ENCODE measurements at places on chromosomes 2 and 18.

GRCh38 chr2:177772529-177772928, 300.0 kb downstream of the PDE11A start:
- DNase-seq, result no peak

GRCh38 chr18:79504034-79504433, 108.3 kb downstream of the NFATC1 start:
- DNase-seq, result no peak

GRCh38 chr2:241218131-241219029, 29.9 kb downstream of the ANO7 start:
- DNase-seq, result peak; percentile 85

DNA sequence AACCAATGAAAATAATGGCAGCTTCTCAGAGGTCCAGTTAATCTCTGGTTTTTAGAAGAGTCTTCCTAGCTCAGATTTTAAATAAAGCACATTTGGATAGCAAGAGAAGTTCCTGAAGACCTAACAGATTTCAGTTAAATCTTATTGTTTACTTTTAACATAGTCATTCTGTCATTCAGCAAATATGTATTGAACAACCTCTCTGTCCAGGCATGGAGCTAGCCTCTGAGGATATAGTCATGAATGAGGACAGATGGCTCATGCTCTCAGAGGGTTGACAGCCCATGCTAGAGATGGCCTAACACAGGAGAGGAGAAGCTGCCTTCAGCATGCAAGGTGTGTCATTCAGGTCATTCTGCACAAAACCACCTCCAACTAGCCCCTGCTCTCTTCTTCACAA, 6.2 kb downstream of the CCBE1 start:
- no peak for DNase-seq

DNA sequence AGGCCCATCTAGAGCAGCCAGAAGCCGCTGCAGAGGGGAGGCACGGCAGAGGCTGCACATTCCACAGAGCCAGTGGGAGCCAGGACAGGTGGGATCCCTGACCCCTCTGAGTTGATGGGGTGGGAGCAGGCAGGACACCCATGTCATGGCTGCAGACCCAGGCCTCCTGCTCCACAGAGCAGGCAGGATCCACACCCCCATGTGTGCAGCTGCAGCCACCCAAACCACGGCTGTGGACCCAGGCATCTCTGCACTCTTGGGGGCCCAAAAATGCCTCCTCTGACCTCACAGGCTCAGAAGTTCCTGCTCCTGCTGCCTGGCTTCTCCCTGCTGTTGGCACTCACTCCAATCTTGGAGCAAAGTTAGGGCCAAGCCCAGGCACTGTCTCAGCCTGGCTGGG, 112.3 kb upstream of the TMEM18 start:
- DNase-seq, result no peak

- no peak for DNase-seq
Measured at GRCh38 chr18:36843784-36844183, 14.9 kb downstream of the KIAA1328 start.

GRCh38 chr2:159029936-159030335, 61.5 kb downstream of the TANC1 start:
- no peak for DNase-seq

DNA sequence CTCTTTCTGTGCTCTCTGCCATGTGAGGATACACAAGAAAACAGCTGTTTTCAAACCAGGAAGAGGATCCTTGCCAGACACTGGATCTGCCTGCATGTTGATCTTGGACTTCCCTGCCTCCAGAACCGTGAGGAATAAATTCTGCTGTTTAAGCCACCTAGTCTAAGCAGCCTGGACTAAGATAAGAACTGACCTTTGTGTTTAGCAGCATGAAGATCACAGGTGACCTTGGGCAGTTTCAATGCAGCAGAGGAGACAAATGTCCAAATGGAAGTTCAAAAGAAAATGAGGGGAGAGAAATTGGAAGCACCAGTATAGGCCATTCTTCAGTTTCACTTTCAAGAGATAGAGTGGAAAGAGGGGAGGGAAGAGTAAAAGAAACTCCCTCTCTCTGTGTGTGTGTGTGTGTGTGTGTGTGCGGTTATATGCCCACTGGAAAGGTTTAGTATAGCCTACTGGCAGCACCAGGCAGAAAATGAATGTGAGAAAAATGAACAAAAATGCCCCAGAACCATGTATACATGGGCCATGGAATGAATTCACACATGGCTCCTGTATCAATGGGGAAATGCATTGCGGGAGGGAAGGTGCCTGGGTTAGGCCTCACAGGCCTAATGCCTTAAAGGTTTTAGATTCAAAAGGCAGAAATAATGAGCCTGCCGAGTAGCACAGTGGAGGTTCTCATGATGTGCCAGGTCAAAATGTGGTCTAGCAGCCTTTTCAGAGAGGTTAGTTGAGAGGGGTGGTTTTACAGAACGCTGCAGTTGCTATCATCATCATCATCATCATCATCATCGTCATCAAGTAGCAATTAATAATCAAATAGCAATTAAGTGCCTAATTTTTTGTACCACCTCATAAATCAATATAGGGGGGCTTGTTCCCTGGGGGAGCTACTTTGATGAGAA, 1.1 kb upstream of the CERS6 start:
- no peak for DNase-seq

DNA sequence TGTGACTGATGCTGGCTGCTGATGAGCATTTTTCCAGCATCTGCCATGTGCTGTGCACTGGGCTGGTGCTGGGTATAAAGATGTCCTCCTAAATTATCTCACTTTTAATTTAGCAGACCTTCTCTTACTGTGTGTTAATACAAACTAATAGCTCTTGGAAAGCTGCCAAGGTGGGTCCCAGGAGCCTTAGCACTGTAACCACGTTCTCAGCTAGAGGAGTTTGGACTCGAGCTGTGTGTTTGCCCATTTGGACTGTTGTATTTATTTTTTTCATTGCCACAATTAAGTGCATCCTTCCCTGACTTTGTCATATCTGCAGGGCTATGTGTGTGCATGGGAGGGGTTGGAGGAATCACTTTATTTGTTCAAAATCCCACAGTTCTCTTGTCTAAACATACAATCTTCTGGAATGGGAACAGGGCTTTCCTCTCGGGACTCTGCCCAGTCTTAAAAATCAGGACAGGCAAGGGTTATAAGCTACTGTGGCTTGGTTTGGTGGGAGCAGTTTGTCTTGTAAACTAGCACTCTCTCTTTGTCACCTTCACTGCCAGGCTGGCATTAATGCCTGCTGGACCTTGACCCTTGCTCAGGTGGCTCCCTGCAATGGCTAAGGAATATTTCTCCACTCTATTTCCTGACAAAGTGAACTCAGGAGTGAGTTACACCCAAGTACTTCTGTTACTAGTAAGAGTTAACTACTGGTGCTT, 129.7 kb upstream of the MGAT5 start:
- no peak for DNase-seq

DNA sequence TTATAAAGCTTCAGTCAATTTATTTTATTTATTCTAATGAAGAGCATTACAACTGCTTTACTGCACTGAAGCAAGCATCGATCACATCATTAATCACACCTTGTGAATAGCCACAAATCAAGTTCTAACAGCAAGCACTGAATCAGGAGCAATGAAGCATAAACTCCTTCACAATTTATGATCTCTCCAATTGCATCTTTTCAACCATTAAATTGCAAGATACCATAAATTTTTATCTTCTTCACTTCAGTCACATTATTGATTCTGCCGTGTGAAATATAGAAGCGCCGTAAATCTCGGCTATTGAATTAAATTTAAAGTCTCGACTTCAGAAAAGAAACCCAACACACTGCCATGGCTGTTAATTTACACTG, 298.7 kb downstream of the CDCA7 start:
- no peak for DNase-seq

- DNase-seq, result no peak
Measured at GRCh38 chr2:30860003-30860725, 52.9 kb upstream of the CAPN13 start.

GRCh38 chr18:37299471-37300304, 265.9 kb downstream of the CELF4 start:
- DNase-seq, result peak; percentile 63

DNA sequence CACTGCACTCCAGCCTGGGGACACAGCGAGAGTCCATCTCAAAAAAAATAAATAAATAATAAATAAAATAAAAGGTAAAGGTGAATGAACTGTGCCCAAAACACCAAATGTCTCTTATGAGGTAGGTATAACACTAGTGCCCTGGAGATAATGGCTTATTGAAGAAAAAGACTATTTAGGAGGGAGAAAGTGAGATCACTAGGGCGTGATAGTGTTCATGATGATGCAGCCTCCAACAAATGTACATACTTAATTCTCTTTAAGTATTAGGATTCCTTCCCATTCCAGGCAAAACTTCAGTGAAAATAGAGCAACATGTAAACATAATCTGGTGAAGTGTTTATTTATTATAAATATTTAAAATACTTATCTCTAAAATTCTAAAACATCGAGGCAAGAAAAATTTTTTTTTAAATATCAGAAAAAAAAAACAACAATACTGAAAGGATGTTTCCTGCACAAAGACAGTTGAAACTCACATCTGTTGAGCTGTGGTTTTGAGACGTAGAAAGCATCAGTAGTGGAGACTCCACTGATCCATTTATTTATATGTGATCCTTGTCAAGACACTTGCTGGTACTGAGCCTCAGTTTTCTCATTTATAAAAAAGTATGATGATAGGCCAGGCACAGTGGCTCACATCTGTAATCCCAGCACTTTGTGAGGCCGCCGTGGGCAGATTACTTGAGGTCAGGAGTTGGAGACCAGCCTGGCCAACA, 183.3 kb downstream of the LRP1B start:
- DNase-seq, result no peak

DNA sequence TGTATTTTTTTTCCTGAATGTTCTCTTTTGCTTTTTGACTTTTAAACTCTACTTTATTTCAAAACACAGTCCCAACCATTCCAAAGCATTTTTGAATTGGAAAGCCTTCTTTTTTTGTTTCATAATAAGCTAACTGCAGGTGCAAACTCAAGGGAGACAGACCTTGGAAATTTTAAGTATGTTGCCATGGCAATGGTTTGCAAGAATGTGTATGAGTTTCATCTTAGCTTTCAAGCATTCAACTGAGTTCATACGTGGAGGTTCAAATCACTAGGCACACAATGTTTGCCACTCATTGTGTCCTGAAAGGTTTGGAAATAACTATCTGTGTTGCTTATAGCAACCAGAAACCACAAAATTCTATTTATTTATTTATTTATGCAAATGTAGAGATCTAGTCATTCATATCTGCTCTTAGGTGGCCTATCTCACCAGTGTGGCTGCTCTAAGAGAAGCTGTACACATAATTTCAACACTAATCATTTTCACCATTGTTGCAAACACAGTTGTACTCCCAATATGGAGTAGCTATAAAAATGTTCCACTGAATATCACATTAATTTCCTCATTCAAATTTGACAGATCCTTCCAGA, 805.7 kb upstream of the FSHR start:
- DNase-seq, result no peak

GRCh38 chr2:205139822-205140463, 542.4 kb upstream of the NRP2 start:
- DNase-seq, result peak; percentile 63

GRCh38 chr2:112486895-112487294, 4.9 kb downstream of the TTL start:
- no peak for DNase-seq

GRCh38 chr18:29840089-29840488, 1202.5 kb downstream of the DSC3 start:
- no peak for DNase-seq

GRCh38 chr18:26566874-26567555, 18.7 kb upstream of the KCTD1 start:
- DNase-seq, result peak; percentile 37

- peak; percentile 14 for DNase-seq
Measured at GRCh38 chr2:185144159-185144919, 546.0 kb downstream of the ZNF804A start.

- no peak for DNase-seq
Measured at GRCh38 chr2:215928086-215928485, 85.3 kb downstream of the MREG start.

GRCh38 chr2:240732911-240733622, 41.4 kb downstream of the AQP12A start:
- DNase-seq, result no peak

DNA sequence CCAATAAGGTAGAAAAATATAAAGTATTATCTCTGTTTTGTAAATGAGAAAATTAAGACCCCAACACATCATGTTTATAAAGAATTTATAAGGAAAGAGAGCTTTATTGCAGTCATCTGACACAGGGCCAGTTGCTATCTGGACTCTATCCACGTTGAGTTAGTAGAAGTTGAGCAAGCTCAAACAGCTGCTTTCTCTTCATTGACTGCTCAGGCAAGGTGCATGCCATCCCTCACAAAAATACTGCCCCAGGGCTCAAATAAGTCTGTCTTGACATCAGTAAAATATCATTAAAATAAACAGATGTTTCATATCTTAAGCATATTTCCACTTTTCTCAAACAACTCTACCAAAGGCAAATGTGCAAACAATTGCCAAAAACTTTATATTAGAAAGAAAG, 14.8 kb downstream of the COL5A2 start:
- no peak for DNase-seq

DNA sequence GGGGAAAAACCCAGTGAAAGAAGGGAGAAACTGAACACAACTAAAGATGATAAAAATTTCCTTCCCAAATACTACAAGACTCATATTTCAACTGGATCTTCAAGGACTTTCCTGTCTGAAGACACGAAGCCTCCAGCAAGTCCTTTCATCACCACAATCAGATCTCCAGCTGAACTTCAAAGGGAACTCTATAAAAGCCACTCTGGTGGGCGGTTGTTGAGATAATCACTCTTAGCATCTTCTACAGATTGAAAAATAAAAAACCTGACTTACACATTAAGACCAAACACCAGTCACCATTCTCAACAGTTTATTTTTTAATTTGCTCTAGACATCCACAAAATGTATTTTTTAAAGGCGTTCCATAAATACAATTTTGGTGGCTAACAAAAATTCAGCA, 4.4 kb downstream of the REV1 start:
- no peak for DNase-seq

DNA sequence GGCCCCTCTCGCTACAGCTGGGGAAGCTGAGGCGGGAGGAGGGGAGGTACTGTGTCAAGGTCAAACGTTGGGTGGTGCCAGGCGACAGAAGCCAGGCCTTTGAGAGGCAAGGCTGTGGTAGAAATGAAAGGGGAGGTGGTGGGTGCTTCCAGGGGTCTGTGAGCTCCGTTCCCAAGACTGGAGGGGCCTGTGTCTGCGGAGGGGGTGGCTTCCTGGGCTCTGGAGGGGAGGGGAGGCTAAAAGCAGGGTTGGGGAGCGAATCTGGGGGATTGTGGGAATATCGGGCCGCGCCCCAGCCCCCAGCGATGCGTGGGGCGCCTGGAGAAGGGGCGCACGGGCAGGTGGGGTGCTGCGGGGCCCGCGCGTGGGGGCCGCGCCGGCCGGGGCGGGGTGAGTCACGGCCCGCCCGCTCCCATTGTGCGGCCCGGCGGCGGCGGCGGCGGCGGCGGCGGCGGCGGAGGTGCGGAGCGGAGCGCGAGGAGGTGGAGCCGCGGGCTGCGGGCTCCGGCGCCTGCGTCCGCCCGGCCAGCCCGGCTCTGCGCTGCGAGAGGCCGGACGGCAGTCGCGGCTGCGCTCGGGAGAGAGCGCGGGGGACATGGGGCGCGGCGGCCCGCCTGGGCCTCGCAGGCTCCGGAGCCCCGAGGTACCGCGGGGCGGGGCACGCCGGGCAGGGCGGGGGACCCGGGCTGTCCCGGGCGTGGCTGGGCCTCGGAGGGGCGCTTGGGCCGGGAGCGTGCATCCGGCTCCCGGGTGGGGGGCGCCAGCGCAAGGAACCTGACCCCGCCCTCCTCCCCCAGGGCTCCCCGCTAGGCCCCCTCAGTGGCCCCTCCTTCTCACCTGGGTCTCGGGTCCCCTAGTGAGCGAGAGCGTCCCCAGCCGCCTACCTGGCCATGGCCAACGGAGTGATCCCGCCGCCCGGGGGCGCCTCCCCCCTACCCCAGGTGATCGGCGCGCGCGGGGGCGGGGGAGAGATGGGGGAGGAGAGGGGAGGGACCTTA, at the start of gene SLC4A3:
Gene SLC4A3 (plus strand): TSS at position 528 of the 998 bp plus-strand sequence. CDS start 363 bp downstream, at position 891.
- DNase-seq, result peak; percentile 95

- DNase-seq, result no peak
Measured at GRCh38 chr2:218329027-218329825, 27.4 kb upstream of the CATIP start.

Data from iPS-NIHi11 (cell line).